ENCODE measurements at places on chromosomes 3 and 15.

GRCh38 chr3:61173676-61174075 lies 77.6 kb downstream of the FHIT start:
- DNase-seq: no peak

DNA sequence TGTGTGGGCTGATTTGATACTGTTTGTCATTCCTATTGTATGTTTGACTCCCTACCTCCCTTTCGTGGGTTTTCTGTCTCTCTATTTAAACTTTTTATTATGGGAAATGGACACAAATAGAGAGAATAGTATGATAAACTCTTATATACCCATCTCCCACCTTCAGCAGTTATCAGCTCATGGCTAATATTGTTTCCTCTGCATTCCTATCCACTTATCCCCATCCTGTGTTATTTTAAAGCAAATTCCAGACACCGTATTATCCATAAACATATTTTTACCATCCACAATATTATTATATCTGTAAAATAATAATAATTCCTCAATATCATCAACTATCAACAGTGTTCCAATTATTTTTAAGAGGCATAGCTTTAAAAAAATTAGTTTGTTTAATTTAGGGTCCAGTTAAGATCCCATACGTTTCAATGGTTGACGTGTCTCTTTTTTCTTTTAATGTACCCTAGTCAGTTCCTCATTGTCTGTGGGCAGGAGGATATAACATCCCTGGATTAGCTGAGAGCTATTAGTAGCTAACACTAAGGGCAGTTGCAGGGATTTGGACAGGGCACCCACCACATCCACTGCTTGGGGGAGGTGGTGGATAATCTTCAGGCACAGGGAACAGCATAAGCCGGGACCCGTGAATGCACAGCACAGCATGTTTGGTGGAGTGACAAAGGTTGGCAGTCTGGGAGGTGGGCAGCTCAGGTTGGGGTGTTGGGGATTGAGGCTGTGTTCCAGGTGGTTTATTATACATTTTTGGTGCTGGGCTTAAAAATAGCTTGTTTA lies 23.5 kb downstream of the PLCL2 start:
- no peak for DNase-seq

GRCh38 chr3:191141728-191142127 lies 57.3 kb upstream of the OSTN start:
- DNase-seq: no peak

GRCh38 chr3:177379045-177379444 lies 181.8 kb upstream of the TBL1XR1 start:
- no peak for DNase-seq

GRCh38 chr3:188170461-188171459 lies 16.8 kb downstream of the LPP start:
- DNase-seq: peak; percentile 50

DNA sequence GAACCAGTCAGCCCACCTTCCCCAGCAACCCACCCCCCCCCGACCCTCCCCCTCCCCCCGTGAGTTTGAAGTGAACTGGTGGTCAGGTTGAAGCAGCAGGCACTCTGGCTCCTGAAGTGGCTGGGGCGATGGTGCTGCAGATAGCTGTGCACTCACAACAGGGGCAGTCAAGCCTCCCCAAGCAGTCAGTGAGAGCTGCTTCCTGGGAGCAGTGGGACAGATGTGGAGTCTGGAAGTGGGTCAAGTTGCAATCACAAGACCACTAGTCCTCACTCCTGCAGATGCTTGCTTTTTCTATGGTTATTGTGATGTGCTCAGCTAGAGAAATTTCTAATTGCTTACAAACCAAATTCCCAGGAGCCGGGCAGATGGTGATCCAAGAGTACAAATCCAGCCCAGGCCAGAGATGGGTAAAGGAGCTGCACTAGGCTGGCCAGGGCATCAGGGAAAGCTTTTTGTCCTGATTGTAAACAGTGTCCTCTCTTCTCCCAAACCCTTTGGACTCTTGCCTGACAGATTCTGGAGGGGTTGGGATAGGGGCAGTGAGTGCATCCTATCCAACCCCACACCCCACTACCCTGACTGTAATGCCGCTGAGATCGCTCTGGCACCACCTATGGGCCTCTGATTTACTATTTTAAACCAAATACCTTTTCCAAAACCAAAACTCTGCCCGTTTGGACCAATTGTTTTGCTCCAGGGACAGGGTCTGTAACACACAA lies 9.8 kb upstream of the CLPX start:
- no peak for DNase-seq

DNA sequence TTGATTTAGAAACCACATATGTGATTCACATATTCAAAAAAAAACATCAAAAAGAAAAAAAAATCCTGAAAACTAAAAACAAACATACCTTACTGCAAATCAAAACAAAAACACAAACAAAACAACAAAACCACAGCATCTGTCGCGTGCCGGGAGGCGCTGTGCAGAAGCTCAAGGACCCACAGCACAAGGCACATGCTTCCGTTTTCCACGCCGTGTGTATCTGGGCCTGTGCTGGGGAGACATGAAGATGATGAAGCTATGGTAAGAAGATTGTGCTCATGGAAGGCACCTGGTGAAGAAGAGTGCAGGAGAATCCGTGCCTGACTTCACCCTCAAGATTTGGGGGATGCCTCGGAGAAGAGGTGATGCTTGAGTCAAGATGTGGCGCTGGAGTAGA lies 788.9 kb upstream of the ARRDC4 start:
- DNase-seq: no peak

- DNase-seq: no peak
These were observed 53.6 kb upstream of the THRB start for GRCh38 chr3:24548278-24548677.

DNA sequence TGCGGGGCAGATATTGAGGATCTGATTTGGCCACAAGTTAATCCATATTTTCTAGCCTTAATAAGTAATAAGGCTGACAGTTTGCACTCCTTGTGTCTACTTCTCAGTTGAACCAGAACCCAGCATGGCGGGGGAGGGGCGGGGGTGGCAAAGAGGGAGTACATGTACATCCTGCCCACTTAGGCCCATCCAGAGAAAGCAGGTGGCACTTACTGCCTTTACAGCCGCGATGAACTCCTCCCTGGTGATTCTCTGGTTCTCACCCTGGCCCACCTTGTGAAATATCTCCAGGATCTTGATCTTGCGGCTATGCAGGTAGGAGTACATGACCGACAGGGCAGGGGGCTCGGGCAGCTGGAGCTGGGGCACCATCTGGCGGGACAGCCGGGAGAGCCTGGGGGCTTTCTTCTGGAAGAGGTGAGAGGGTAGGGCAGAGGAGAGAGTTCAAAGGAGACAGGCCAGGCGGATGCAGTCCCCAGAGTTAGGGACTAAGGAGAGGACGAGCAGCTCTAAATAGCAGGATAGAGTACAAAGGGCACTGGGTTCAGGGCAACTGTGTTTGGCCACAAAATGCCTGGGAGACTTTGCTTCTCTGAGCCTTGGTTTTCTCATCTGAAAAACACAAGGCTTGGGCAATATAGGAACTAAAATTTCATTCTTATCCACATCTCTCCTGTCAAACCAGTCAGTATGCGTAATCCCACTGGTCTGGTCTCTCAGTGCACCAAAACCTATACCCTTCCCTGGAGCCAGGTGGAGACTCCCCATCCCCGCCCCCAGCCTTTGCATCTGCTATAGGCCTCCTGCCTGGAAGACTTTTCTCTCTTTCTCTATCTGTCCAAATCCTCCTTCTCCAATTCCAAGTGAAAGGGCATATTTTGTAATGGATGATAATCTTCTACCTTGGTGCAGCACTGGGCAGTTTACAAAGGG lies 10.1 kb downstream of the EFCAB12 start:
- DNase-seq: no peak

DNA sequence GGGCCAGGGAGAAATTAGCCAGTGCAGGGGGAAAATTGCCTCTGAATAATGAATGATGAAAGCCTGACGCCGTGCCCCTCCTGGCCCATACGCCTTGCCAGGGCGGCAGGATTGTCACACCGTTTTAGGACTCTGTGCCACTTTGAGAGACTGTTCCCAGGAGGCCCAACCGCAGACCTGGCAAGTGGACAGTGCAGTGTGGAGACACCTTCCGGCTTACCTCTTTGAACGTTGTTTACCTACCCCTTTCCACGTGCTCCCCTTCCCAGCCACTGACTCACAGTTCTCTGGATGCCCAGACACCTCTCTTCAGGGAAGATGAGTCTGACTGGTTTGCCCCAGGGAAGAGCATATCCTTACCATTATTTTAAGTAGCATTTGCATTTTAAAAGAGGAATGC lies 84.0 kb upstream of the PXYLP1 start:
- DNase-seq: no peak

DNA sequence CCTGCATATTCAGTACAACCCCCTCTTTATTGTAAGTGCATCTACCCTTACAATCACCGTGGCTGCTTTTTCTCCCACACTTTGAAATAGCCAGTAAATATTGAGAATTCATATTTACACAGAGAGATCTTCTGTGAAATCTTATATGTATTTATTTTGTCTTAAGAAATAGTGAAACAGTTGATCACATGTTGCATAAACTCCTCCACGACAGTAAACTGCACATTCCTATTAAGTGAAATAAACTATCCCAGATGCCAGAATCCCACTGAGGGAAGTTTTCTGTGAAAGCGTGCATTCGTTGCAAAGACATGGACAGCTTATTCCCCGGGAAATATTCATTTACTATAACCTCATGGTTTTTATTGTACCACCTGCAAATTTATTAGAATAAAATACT lies 796.0 kb downstream of the ROBO2 start:
- DNase-seq: no peak
